Anterior cingulate cortex (tissue), 58 donors: ENCODE measurements at places on chromosomes 5 and 9.

- no peak for DNase-seq
These were observed 235.7 kb downstream of the CDK5RAP2 start for GRCh38 chr9:120344230-120344629.

- no peak for DNase-seq
These were observed 130.0 kb upstream of the LHFPL2 start for GRCh38 chr5:78778538-78778937.

DNA sequence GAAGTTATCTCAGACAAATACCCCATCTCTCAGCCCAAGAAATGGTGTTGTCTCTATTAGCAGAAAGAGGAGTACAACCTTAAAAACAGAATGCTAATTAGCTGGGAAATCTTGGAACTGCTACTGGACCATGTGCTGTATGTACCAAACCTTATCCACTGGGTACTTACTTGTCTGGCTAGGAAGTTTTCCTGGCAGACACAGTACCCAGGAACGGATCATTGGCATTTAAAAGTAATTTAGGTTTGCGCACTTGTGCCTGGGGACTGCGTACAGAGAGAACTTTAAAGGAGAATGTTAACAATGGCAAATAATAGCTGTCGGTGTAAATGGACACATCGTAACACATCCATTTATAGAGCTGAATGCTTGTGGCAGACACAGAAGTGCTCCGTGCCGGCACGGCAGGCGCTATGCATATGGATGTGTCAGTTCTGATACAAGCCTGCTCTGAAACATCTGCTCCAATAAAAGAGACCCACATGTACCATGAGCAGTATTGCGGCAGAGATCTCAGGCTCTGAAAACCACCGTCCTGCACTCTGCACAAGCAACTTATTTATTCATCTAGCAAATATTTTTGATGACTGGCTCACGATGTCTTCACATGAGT, 290.6 kb upstream of the PANK3 start:
- DNase-seq = no peak

DNA sequence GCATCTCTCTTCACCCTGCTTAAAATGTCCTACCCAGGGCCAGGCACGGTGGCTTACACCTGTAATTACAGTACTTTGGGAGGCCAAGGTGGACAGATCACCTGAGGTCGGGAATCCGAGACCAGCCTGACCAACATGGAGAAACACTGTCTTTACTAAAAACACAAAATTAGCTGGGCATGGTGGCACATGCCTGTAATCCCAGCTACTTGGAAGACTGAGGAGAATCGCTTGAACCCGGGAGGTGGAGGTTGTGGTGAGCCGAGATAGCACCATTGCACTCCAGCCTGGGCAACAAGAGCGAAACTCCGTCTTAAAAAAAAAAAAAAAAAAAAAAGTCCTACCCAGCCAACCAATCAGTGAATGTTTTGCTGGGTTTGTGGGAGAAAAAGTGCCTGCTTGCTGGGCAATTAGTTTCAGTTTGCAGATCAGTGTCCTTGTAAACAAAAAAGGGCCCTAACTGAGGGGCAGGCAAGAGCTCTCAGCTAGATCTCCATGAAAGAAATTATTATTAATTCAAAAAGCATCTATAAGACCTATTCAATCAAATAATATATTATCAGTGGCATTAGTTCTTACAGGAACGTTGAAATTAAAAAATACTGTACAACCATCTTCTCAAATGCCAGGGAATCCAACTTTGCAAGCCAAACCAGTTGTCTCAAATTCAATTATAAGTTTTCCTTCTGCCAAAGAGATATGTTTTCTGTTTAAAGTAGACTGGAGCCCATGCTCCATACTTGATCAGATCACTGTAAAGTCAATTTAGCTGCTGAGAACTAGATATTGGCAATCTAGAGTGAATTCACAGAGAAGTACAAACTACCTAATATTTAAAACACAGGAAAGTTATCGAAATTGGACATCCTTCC, 3.9 kb downstream of the MEGF9 start:
- no peak for DNase-seq

DNA sequence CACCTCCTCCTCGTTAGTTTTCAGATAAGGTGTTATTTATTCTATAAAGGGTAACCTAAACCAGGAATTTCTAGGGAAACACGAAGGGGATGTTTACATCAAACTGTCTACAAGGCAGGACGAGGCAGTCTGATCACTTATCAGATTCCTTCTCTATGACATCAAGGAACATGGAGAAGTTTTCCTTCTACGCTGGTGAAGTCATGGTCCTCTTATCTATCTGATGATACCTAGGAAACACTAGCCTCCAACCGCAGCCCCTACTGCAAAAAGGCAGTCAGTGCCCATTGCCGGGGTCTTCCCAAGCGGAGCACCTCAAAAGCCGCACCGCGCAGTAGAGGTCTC, 1.5 kb downstream of the MPDZ start:
- no peak for DNase-seq

GRCh38 chr5:3639175-3639574, 43.5 kb downstream of the IRX1 start:
- no peak for DNase-seq

- DNase-seq = no peak
These were observed 165.3 kb downstream of the ERCC6L2 start for GRCh38 chr9:96040591-96041461.

DNA sequence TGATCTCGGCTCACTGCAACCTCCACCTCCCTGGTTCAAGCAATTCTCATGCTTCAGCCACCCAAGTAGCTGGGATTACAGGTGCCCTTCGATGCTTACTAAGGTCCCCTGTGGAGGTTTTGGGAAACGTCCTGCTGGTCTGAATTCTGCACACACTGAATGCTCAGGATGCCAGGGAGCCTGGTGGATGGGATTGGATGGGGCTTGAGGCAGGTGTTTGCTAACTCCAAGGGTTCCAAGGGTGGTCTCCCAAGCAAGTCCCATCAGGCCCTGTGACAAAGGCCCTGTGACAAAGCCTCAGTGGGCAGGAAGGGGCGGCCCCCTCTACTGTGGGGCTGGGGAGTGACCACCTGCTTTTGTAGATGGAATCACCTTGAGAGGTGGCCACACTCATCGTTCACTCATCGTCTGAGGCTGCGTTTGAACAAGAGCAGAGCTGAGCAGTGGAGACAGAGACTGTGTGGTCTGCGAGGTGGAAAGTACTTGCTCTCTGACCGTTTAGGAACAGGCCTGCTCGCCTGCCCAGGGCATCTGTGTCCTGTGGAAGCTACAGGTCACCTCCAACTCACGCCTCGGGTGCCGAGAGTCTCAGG, 40.2 kb downstream of the MRPL36 start:
- no peak for DNase-seq

GRCh38 chr5:103582364-103582763, 19.8 kb upstream of the NUDT12 start:
- no peak for DNase-seq

DNA sequence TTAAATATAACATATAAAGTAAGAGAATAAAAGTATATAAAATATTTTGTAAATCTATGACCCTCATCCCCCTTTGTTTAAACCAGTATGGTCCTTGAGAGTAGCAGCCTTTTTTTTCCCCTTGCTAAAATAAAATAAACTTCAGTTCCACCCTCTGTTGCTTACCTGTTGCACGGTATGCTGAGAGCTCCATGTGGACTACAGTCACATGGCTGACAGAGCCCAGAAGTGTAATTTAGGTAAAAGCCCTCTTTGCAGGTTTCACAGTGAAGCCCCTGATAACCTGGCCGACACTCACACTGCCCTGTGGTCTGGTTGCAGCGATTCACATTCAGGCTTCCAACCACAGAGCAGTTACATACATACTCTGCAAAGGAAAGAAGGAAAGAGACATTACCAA, 55.1 kb downstream of the MEGF9 start:
- no peak for DNase-seq

DNA sequence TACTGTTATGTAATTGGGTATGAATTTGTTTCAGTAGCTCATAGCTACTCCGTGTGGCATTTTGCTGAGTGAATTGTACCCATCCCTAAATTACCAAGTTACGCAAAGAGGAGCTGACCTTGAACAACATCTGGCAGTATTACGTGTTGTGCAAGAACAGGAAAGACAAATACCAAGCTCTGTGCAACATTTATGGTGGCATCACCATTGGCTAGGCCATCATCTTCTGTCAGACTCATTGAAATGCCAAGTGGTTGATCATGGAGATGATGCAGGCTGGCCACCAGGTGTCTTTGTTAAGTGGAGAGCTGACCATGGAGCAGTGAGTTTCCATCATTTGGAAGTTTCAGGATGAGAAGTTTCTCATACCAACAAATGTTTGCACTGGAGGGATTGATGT, 15.0 kb downstream of the ZSWIM6 start:
- no peak for DNase-seq

- DNase-seq = no peak
These were observed 71.9 kb upstream of the RANBP3L start for GRCh38 chr5:36373527-36374086.

DNA sequence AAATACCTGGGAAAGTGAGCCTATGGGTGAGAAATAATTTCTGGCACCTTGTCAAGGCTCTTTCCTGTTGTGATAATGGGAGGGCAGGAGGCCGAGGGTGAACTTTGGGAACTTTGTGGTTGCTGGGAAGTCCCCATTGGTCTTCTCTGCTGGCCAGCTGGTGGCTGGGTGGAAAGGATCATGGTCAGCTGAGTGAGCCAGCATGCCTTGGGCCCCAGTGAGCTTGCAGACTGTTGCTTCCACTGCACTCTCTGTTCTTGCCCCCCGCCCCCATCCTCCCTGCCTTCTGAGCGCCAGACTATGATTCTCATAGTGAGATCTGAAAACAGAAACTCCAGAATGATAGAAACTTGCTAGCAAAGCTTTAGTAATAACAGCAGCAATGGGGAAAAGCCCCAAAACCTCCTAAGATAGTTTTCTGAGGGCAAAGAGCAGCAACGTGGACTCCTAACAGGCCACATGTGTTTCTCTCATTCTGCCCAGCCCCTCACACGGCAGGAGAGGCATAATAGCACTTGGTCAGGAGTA, 139.2 kb upstream of the SMARCA2 start:
- DNase-seq = no peak

GRCh38 chr5:98941131-98941883, 12.5 kb upstream of the CHD1 start:
- DNase-seq = no peak

DNA sequence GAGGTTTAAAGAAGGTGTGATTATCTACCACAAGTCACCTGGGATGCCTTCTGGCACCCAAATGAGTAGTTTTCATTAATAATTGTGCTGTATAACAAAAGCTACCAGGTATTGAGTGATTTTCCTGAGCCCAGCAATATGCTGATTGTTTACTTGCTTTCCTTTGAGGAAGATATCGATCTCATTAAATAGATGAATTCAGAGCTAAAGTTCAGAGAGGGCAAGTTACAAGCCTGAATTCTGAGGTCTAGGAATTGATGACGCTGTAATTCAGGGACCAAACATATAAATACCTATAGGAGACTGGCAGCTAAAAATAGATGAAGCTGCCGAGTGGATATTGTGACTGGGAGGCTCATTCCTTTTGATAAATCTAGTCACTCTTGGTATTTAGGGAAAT, 1.1 kb downstream of the ERCC6L2 start:
- no peak for DNase-seq

GRCh38 chr9:14895806-14896205, 14.4 kb downstream of the FREM1 start:
- no peak for DNase-seq

DNA sequence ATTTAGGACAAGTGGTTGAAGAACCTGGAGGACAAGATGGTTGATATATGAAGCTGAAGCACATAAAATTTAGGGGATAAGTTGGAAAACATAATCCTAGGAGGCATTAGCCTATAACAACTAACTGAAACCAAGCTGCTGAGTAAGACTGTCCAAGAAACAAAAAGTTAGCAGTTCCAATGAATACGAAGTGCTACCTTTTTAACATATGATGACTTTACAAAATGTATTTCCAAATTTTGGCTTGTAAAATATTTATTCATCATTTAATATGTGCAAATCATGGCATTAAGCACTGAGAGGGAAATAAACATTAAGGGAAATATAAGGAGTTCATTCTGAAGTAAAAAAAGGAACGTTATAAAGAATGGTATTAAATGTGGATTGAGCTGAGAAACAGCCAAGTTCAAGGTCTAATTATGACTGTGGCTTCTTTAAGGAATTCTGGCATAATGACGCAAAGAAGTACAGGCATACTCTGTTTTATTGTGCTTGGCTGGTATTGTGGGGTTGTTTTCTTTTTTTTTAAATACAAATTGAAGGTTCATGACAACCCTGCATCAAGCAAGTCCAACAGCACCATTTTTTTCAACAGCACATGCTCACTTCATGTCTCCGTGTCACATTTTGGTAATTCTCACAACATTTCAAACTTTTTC, 7.7 kb downstream of the RAPGEF6 start:
- no peak for DNase-seq

GRCh38 chr9:95188459-95188858, 129.1 kb downstream of the FANCC start:
- no peak for DNase-seq

GRCh38 chr5:142874540-142874939, 104.4 kb downstream of the ARHGAP26 start:
- DNase-seq = no peak

GRCh38 chr9:98227883-98228282, 27.6 kb downstream of the TBC1D2 start:
- DNase-seq = no peak

- no peak for DNase-seq
These were observed 26.0 kb downstream of the ACTBL2 start for GRCh38 chr5:57456531-57457135.

DNA sequence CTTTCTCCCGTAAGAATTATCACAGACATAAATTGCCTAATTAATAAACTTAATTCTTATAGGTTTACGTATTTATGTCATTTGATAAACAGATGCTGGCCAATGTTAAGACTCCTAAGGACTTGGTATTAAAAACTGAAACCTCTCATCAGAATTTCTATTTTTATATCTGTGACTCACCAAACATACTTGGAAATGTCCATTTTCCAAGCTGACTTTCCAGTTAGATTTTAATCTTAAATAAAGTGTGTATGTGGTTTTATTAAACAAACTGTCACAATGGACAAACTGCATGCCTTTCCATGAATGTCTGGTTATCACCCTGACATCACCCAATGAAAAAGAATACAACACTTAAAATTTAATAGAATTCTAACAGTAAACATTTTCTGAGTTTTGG, 12.6 kb upstream of the COL23A1 start:
- no peak for DNase-seq

GRCh38 chr5:150062216-150062922, 24.0 kb downstream of the CSF1R start:
- no peak for DNase-seq

GRCh38 chr5:122404018-122404417, 92.0 kb downstream of the SNCAIP start:
- DNase-seq = no peak

GRCh38 chr5:15463231-15463980, 36.6 kb upstream of the FBXL7 start:
- DNase-seq = no peak

- no peak for DNase-seq
These were observed 19.7 kb upstream of the GRIA1 start for GRCh38 chr5:153470736-153471135.

DNA sequence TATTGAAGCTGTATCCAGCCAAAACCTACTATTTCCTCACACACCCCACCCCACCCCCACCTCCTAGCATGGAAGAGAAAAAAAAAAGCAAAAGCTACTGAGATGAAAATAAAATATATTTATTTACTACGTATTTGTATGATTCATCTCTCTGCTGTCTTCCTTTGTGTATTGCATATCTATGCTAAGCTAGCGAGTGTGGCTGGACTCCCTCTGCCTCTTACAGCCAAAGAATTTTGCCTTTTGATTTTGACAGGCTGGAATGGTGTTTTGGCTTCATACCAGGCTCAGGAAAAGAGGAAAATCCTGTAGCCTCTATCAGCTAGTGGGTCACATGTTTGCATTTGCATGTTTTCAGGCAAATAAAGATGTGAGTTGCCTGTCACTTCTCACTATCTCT, 2.2 kb downstream of the ABLIM3 start:
- DNase-seq = no peak

- no peak for DNase-seq
These were observed 395.4 kb downstream of the NTRK2 start for GRCh38 chr9:85064811-85065371.
